ENCODE measurements at places on chromosomes 3 and 15.

- no peak for DNase-seq
These were observed 72.0 kb downstream of the TPRA1 start for GRCh38 chr3:127518456-127519081.

DNA sequence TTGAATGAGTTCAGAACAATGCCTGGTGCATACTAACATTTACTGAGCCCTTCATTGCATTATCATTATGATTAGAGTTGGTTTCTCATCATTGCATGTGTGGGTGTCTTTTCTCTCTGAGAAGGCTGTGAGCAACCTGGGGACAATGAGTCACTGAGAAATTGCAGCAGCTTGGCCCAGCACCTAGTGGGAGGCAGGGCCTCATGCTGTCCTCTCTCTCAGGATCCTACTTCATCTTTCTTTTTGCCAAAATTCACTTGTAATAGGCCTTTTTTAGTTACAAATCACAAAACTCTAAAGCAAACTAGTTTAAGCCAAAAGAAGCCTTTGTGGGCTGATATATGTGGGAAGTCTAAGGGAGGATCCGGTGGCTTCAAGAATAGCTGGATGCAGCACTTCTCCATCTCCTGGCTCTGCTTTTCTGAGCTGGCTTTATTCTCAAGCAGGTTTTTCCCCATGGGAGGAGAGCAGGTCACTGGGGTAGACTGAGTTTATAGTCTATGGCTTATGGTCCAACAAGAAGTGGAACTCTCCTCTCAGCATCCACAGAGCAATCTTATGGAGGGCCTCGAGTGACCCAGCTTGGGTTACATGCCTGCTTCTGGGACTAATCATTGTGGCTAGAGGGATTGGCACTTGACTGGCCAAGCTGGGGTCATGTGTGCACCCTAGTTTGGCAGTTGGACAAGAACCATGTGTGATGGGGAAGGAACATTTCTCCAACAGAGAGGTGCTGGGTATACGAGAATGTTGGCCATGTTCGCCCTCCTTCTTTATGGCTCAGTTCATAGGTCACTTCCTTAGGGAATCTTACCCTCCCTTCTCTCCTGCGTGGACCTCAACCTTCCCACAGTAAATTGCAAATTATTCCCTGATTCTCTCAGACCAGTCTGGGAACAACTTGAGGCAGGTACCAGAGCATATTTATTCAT is 8.7 kb upstream of the CAMK1 start:
- no peak for DNase-seq

GRCh38 chr3:45914362-45915058 is 28.2 kb downstream of the CCR9 start:
- no peak for DNase-seq

DNA sequence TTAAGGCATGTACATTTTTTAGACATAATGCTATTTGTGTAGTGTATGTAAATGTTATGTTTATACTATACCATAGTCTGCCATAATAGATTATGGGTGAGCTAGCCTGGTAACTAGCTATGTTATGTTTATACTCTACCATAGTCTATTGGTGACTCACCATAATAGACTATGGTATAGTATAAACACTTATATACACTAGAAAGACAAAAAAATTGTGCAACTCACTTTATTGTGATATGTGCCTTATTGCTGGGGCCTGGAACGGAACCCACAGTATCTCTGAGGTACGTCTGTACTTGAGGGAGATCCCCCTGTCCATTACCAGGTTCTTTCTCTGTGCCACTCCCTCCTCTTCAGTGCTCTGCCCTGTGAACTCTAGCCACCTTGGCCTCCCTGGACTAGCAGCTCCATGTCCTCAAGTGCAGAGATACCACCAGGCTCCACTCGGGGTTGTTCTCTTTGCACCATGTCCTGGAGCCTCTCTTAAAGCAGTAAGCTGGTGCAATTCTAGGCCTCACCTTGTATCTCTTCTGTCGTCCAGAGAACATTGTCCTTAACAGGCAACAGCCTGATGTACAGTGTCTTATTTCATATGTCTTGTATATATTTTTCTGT is 60.8 kb upstream of the PXYLP1 start:
- no peak for DNase-seq

- no peak for DNase-seq
These were observed 29.7 kb downstream of the STARD9 start for GRCh38 chr15:42604894-42605744.

DNA sequence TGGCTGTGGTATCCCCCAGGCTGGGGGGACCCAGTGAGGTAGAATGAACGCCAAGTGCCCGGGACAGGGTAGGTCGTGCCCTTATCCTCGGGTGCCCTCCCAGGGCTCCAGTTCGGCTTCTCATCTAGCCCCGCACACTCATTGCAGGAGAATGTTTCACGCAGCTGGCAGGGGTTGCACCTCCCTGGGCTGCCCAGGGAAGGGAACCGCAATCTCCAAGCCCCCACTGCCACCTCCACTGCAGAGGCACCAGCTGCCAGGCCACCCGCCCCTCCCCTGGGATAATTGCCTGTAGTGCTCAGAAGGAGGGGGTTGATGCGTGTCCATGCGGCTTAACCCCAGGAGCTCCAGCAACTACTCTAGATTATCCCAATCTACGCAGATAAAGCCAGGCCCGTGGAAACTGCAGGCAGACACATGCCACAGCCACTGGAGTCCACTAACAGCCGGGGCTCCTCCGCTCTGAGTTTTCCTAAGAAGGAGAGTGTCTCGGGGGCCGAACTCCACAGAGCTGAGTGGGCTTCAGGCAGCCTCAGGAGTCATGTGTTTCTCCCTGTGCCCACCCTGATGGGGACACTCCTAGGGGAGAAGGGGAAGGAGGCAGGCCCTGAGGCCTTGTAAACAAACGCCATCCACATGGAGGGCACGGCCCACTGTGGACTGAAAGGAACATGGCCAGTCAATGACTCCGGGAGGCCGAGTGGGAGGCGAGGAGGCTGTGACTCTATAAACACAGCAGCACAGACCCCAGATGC is 137.2 kb upstream of the IQSEC1 start:
- DNase-seq = no peak

GRCh38 chr3:77362936-77363335 is 323.0 kb downstream of the ROBO2 start:
- DNase-seq = no peak

- DNase-seq = no peak
These were observed 51.8 kb downstream of the ATP2B2 start for GRCh38 chr3:10453431-10454163.

- no peak for DNase-seq
These were observed 32.7 kb upstream of the MAP3K13 start for GRCh38 chr3:185330238-185330637.

- no peak for DNase-seq
These were observed 117.6 kb upstream of the ETV5 start for GRCh38 chr3:186226482-186226881.

DNA sequence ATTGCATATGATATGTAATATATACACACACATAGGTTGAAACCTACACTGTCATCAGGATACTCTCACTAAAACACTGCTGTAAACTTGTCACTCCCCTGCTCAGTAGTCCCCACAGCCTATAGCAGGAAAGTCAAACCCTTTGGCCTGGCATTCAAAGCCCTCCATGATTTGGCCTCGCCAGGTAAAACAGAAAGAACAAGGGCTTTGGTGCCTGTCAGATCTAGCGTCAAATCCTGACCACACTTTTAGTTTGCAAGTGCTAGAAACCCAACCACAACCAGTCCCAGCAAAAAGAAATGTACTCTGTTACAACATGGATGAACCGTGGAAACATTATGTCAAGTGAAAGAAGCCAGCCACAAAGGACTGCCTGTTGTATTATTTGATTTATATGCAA is 11.4 kb downstream of the CRABP1 start:
- DNase-seq = no peak

DNA sequence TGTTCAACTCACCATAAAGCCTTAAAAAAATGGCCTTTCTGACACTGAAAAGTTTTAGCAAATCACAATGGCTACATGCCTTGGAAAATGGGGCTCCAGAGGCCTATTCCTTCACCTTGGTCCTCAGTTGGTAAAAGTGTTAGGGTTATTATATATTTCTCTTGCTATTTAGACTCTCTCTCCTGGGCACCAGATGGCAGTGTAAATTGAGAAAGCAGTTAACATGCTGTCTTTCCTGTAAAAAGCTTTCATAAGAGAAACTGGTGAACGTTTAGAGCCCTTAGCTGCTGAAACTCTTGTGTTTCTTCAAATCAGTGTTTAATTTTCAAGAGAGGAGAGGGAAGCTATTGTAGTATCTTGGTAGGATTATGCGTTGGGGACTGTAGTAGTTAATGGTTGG is 89.9 kb downstream of the LRTM1 start:
- DNase-seq = peak; percentile 36

DNA sequence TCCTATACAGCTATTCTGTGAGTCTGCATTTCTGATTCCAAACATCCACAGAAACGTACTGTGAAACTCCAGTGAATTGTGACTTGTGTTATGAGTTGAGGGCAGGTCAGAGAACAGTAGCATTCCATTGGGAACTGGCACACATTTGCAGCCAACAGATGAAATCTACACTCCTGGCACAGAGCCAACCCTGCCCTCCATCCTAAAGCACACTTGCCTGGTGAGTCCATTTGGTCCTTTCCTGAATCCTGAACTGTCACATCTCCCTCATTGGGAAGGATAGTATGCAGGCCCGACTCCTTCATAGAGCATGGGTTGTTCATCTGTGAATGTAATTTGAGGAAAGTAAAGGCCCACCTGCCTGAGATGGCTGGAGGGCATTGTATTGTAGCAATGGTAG is 314.3 kb upstream of the RASGRP1 start:
- no peak for DNase-seq

- no peak for DNase-seq
These were observed 87.9 kb downstream of the STT3B start for GRCh38 chr3:31620656-31621055.

GRCh38 chr3:109784285-109784684 is 446.9 kb upstream of the DPPA4 start:
- DNase-seq = no peak

- DNase-seq = no peak
These were observed 101.4 kb upstream of the STT3B start for GRCh38 chr3:31431321-31431720.

DNA sequence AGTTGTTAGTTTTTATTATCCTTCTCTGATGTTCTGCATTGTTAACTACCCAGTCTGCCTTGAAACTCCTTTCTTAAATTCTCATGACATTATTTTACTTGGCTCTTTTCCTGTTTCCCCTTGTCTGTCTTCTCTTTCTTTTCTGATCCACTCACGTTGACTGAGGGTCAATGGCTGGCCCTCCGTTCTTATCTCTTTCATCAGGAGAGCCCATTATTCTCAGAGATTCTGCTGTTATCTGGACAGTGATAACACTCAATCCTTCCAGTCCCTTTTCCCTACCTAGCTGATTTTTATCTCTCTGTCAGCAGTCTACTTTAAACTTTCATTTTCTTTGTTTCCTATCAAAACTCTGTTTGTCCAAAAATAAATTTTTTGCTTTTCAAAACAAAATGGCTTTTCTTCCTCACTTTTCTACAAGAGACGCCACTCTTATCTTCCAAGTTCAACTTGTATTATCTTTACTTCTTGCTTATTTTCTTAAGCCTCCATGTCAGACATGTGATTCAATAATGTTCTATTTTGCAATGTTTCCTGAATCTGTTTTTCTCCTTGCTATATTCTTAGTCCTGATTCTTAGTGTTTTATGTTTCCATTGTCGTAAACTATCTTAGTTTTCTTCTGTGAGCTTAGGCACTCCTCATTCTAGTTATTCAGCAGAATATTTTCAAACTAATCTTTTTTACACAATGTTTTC is 120.2 kb downstream of the NEDD4 start:
- DNase-seq = no peak

GRCh38 chr3:172501540-172501939 is 21.7 kb downstream of the TNFSF10 start:
- no peak for DNase-seq

GRCh38 chr3:171260466-171260865 is 199.7 kb downstream of the TNIK start:
- DNase-seq = no peak

DNA sequence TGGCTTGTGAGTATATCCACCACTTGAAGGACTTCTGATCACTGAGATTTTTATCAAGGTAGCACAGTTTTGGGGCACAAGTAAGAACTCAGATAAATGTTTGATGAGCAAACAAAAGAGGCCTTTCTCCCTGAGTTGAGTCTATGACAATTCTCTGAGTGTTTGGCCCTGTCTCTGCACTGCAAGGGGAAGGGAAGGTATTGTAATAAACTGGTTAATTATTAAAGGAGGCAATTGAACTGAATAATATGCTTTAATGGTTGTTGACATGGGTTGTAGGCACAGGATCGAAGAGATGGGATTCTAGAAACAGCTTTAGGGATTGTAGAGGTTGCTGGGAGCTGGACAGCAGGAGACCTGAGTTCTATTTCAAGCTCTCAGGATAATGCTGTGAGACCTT is 95.0 kb upstream of the MRPL3 start:
- no peak for DNase-seq

DNA sequence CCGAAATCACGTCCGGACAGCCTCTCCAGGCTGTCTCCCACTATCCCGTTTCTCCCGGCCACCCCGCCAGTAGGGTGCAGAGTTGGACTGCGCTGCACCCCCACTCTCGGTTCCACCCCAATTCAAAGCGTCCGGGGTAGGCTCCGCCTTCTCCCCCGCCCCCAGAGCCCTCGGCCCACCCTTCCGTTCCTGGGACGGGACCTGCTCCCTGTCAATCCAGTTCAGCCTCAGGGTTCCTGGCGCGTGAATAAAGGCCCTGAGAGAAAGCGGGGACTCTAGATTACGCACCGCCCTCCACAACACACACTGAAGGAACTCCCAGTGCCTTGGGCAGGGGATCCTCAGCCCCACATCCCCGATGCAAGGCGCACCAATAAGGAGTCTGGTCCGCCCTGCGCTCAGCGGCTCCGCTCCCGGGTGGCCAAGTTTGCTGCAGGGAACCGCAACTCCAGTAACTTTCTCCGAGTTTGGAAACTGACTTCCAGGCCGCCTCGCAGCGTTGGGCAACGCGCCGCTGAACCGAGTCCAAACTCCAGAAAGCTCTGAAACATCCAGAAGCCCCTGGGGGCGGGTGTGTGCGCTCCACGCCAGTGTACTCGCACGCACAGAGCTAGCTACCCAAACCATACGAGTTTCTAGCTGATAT is 1.9 kb downstream of the ADAMTS9 start:
- DNase-seq = peak; percentile 84

DNA sequence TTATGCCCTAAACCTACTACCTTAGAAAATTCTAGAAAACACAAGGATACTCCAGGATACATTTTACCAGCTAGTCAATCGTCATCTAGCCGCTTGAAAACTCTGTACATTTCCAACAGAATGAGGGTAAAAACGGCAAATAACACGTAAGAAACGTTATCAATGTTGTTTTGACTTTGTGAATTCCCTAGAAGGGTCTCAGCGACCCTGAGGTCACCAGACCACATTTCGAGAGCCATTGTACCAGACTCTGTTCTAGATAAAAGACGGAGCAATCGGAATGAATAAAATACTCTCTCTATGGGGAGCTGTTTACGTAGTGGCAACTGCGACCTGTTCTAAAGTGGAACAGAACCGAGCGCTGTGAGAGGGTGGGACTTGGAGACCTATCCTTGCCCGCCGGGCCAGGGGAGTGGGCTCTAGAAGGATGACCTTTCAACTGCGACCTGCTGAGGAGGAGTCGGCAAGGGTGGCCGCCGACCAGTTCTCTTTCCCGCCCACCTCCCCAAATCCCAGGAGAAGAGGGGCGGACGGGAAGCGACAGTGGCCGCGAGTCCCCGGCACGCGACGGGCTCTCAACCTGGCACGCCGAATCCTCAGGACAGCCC is 778 bp upstream of the AP4E1 start:
- peak; percentile 49 for DNase-seq
